ENCODE measurements at places on chromosomes 6 and 20.

GRCh38 chr20:46036370-46036769, 7.4 kb downstream of the SLC12A5 start:
- no peak for DNase-seq

- no peak for DNase-seq
Observed at GRCh38 chr20:63500151-63500901, 1.4 kb upstream of the EEF1A2 start.

DNA sequence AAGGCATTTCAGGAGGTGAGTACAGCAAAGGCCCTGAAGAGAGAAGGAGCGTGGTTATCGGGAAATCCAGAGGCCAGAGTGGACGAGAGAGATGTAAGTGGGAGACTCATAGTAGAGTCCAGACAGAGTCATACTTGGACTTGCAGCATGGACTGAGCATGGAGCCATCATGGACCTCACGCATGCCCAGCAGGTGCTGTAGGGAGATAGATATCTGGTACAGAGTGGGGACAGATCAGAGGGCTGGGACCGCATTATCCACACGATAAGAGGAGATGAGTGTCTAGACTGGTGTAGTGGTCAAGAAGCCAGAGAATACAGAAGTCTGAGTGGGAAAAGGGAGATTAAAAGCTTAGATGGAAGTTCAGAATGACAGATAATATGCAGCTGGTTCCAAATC, 127.0 kb downstream of the TBC1D7 start:
- no peak for DNase-seq

DNA sequence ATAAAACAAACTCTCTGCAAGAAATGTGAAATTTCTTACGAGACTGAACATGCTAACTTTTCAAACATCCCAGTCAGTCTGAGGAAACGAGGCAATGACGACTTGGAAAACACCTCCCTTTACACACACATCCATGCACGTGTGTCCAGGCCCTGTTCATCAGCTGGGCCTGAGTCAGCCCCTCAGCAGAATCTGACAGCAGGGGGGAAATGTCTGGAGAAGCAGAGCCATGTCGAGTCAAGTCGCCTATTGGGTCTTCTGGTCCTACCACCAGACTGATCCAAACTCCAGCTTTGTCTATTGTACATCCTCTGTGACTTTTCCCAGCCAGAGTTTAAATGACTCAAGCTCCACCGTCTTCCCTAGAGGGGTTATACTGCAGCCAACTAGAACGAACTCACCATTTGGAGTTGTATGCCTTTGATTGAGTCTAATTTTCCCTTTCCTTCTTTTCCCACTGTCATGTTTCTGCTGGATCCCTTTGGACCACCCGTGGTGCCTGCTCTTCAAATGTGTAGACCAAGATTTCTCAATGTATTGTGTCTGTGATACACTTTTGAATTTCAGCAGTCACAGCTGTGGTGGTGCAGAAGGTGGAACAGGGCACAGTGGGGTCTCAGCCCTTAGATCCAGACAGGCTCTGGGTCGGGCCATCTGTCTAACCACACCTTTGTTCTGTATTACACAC, 254.0 kb downstream of the CDC5L start:
- no peak for DNase-seq

DNA sequence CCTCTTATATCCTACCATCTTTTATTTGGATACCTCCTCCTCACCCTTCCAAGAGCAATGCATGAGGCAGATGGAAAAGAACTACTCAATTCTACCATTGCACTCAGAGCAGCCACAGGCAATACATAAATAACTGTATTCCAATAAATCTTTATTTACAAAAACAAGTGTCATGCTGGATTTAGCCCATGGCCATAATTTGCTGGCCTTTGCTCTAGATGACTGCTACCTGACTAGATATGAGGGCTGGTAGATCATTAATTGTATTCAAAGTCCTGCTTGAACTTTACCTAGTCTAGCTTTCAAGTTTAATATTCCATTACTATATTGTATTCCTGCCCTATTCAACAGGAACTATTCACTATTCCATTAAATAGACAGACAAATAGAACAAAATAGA, 37.1 kb downstream of the AFG1L start:
- DNase-seq: no peak

DNA sequence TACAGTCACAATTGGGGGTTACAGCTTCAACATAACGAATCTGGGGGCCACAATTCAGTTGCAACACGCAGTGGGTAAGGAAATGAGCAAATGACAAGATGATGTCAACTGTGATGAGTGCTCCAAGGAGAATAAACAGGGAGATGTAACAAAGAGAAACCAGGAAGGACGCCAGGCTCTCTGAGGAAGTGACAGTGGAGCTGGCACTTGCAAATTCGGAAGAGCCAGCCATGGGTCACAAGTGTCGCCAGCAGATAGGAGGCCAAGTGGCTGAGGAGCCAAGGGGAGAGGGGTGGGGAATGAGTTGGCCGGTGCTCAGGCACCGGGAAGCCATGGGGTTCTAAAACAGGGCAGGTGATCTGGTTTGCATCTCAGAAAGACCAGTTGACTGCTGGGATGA, 136.4 kb downstream of the EYA2 start:
- DNase-seq: no peak

- no peak for DNase-seq
Observed at GRCh38 chr6:16658348-16659034, 102.8 kb downstream of the ATXN1 start.

- DNase-seq: no peak
Observed at GRCh38 chr6:49732781-49733180, 11.4 kb downstream of the CRISP3 start.

- no peak for DNase-seq
Observed at GRCh38 chr6:37190159-37190535, 20.2 kb downstream of the PIM1 start.

DNA sequence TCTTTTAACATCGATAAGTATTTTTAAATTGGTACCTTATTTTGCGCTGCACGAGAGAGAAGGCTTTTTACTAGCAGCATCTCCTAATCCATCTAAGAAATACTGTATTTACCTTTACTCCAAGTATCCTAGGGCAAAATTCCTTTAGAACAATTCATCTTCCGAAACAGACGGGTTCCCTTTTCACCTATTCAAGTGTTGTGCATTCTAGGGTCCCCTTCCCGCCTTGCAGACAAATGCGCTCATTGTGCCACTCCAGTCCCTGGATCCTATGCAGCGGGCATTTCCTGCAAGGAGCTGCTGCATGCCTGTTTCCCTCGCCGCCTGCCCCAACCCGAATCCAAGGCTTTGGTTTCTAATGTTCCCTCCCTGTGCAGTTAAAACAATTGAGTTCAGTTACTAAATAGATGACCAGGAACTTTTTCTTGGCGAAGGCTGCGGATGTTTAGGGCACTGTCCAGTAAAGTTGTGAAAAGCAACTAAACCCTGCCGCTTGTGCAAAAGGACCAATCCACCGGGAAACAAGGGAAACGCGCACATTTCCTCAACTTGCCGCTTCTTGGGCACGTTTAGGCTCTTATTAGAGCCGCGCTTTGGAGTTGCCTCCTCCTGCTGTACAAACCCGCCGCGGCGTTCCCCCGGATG, 556 bp upstream of the SCAF8 start:
- DNase-seq: no peak

Measured in CD4-positive, alpha-beta T cell treated with Interleukin-4 for 1 hour (primary cell).